ENCODE measurements at places on chromosomes 1 and 21. TPM values are rescaled to one million over a fixed set of nuclear protein-coding genes. Genes with fewer than 3 reads are reported as not detected.
A peak's percentile ranks its signal among the peaks of the same experiment; 100 is the strongest.

- no peak for DNase-seq
These were observed 276.1 kb downstream of the RPS6KC1 start for GRCh38 chr1:213327017-213327667.

The MANEAL gene
- 9.9 TPM for total RNA-seq

The ASAP3 gene
- total RNA-seq: 95.1 TPM

The MROH9 gene
- not detected for total RNA-seq

- DNase-seq: no peak
These were observed 11.9 kb upstream of the TCP10L start for GRCh38 chr21:32597205-32597604.

The AMY1C gene
- total RNA-seq: not detected

- no peak for DNase-seq
These were observed 286.3 kb upstream of the SGIP1 start for GRCh38 chr1:66247415-66248208.

DNA sequence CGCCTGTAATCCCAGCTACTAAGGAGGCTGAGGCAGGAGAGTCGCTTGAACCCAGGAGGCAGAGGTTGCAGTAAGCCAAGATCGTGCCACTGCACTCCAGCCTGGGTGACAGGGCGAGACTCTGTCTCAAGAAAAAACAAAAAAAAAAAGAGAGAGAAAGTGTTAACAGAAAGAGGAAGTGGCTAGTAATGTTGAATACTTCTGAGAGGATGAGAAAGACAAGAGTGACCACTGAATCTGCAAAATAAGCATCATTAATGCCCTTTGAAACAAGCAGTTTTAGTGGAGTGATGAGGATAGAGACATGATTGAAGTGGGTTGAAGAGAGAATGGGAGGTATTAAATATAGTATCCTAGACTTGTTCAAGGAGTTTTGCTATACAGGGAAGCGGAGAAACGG is 11.7 kb downstream of the MPZ start:
- no peak for DNase-seq

- DNase-seq: no peak
These were observed 1.5 kb upstream of the SYDE2 start for GRCh38 chr1:85202092-85202863.

DNA sequence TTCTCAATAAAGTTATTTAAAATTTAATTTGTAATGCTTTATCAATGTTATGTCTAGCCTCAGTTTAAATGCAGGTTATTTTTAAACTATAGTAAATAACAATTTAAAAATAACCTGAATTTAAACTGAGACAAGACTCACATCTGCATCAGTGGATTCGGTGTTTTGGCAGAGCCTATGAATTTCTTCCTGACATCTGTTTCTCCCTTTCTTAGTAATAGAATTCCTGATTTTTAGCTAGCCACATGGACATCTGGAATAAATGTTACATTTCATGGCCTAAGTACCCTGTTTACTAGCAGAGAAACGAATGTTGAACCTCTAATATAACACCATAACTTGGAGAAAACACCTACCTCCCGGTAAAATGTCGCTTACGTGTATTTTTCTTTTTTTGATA is 1141.6 kb upstream of the ADGRL2 start:
- no peak for DNase-seq

- DNase-seq: no peak
These were observed 1857.4 kb downstream of the NCAM2 start for GRCh38 chr21:22855581-22855980.

DNA sequence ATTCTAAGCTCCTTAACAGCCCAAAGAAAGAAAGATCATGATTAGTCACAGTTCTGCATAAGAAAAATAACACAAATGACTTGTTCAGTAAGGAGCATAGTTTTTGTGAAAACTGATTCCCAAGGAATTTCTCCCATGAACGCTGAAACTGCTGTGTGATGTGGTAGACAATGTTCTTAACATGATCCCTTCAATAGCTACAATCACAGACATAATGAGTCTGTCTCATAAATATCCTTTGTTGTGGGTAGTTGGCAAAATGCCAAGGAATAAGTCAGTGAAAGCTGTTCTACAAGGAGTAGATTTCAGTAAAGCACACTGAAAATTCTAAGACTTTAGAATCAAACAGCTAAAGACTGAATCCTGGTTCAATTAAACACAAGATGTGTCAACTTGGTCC is 404.8 kb downstream of the HLX start:
- no peak for DNase-seq

DNA sequence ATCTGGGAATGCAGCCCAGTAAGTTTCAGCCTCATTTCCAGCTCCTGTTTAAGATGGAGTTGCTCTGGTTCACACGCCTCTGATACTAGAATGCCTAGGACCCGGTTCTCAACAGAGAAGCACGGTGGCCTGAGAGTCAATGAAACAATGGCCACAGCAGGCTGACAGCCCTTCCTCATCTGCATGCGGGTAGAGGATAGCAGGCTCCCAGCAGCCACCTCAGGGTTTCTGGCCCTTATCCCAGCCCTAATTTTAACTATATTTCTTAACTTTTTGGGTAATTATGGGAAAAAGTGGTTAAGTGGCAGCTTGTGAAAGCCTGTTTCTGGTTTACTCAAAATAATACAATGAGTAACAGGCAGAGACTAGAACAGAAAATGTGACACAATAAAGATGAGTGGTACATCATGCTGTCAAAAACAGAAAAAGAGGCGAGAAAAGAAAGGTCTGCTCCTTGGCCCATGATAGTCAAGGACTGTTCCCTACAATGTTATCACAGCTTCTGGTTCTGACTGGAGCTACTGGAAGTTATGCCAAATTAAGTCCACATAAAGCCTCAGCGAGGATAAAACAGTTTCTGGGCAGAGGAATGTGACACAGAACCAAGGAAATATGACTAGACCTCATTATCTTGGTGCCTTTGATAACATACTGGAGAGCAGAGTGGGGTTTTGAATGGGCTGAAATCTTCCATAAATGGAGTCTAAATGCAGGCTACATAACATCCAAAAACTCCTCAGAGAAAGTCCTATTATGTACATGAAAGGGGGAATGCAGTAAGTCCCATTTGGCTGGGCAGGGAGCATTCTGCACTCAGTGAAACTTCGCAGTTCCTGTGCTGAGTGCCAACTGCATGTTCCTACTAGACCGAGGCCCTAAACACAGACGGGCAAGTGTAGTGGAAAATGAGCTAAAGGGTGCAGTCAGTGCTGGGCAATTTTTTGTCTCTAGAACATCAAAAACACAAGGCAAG is 92.1 kb downstream of the NIBAN1 start:
- peak; percentile 35 for DNase-seq

DNA sequence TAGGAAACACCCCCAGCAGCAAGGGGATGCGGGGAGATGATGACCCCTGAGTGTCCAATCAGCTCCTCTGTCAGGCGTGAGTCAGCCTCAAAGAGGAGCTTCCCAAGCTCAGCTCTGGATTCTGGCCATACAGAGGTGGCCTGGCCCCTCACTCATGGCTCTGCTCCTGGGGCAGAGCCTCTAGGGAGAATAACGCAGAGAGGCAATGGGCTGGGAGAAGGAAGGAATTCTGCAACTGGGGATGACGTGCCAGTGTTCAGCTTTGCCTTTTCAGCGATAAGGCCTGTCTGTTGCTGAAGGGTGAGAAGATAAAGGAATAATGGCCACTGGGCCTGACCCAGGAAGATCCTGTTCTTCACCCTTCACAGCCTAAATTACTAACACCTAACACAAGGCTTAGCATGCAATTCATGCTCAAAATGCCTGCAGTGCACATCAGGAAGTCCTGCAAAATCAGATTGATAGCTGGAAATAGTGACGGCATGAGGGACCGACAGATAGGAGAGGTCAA is 92.2 kb downstream of the TBX19 start:
- DNase-seq: no peak

GRCh38 chr1:102879439-102879993 is 228.8 kb downstream of the COL11A1 start:
- DNase-seq: no peak

The CAMK2N1 gene
- 0.92 TPM for total RNA-seq

The FAM110D gene
- total RNA-seq: 1.00 TPM

- DNase-seq: no peak
These were observed 131.5 kb downstream of the DHRS3 start for GRCh38 chr1:12486401-12487005.

The LSM10 gene
- 14.4 TPM for total RNA-seq

The CRNN gene
- total RNA-seq: not detected

- no peak for DNase-seq
These were observed 5.1 kb downstream of the ZNF362 start for GRCh38 chr1:33261344-33261743.

GRCh38 chr1:199959033-199959774 is 68.3 kb upstream of the NR5A2 start:
- DNase-seq: no peak

- no peak for DNase-seq
These were observed 270.5 kb downstream of the RRAGC start for GRCh38 chr1:38589036-38589435.

The CAMK1G gene
- total RNA-seq: 0.63 TPM

The SLC30A10 gene
- 0.15 TPM for total RNA-seq

DNA sequence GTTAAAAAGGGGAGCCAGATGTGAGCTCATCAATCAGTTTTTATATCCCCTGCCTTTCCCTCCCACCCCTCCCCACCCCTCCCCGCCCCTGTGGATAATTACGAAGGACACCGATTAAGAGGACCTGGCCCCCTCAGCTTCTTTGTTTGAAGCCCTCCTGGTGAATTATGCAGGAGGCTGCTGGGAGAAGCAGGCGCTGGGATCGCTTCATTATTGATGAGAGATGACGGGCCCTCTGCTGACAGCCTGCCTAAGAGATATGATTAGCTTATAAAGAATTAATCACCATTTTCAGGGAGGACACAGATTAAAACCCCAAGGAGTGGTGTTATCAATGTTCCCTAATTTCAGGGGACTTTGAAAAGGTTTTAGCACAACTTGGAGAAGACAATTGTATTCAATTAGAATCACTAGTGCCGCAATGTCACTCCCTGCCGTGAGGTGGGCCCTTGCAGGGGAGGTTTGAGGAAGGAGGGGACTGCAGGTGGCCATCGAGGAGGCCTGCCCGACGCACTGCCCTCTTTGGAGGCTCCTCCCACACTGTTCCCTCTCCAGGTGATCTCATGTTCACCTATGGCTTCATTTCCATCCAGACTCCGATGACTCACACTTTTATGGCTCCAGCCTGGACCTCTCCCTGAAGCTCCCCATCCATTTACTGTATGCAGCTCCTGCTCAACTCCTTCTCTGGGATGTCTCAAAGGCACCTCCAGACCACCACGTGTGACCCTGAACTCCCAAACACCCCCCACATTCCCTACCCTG is 67.0 kb upstream of the KLHDC7A start:
- no peak for DNase-seq

The TNN gene
- total RNA-seq: 0.31 TPM

GRCh38 chr1:233333086-233333485 is 5.6 kb downstream of the MAP3K21 start:
- no peak for DNase-seq

DNA sequence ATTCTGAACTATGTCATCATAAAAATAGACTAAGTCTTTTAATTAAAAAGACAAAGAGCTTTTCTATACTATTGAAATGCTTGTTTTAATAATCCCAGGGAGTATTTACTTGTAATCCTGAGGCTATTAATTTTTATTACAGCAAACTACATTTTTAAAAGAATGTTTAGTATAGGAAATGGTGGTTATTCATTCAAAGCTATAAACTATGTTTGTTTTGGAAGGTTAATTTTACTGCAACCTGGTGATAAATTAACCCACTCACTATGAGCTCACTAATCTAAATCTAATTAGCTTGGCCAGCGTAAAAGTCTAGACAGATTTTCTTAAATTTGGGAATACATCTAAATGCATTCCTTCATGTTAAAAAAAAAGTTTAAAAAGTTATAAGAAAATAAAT is 13.8 kb upstream of the EYA3 start:
- DNase-seq: no peak

DNA sequence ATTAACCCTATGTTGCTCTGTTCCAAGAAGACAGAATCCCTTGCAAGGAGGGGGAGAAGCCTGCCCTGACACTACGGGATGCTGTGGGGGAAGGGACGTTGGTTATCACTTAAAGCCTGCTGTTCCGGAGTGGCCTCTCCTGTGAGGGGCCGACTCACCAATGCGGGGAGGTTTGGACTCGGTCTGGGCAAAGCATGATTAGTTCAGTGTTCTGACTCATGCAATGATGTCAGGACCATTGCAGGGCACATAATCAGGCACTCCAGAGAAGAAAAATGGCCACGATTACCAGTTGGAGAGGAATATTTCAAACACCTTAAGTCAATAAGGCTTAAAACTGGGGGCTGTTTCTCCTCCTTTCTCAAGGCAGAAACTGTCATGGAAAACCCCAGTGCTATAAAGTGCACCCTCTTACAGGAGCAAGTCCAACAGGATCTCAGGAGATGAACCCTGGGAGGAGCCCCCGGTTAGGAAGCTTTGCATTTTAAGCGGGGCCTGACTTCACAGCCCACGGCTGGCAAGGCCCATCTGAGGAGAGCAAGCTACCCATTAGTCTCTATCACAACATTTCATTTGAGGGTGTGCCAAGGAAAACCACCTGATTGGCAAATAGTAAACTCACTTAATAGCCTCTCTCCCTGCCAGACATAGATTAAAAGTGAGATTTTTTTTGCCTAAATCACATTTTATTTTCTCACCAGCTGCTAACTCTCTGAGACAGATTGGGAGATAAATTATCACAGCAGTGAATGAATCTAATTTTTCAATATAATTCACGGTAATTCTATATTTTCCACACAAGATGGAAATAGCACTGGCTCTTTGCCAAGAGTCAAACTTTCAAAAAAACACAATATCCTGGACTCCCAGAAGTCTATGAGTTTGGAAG is 202.5 kb downstream of the C1orf94 start:
- DNase-seq: no peak

The PLEKHG5 gene
- total RNA-seq: 27.4 TPM

GRCh38 chr21:21039624-21040170 is 41.5 kb downstream of the NCAM2 start:
- no peak for DNase-seq

The SAMD13 gene
- 3.1 TPM for total RNA-seq

DNA sequence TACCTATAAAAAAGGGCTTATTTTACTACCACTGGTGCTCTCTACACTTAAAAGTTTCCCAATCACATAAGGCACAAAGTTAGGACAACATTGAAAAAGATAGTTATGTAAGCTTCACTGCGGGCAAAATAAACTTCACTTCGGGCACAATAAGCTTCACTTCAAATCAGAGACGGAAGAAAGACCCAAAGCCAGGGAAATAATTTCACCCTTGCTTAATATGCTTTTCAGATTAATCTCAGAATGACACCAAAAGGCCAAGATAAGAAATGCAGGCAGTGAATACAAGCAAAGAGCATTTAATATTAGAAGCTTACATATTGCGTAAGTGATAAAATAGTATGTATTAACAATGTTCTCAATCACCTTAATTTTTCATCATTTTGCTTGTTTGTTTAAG is 444.2 kb downstream of the SETD4 start:
- no peak for DNase-seq

DNA sequence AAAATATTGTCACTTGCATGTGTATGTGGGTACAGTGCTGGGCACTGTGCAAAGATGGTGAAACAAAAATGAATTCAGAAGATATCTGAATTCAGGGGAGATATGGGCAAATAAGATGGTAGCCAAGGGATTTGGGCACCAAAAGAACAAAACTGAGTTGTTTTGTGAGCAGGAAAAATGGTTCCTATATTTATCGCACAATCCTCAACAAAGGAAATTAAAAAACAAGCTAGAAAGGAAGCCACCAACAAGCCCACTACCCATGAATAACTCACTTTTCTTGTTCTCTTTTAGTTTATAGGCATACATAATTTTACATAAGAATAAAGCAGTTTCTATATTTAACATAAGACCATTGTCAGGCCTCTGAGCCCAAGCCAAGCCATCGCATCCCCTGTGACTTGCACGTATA is 40.7 kb upstream of the VASH2 start:
- DNase-seq: no peak

- no peak for DNase-seq
These were observed at the start of gene S100A7 for GRCh38 chr1:153460551-153460950. Gene S100A7, minus strand, starts transcription at chr1:153460651. Its CDS starts 1,638 bp downstream, at chr1:153459013.

GRCh38 chr1:46491443-46492268 is 2.0 kb downstream of the DMBX1 start:
- no peak for DNase-seq

Data from H7 (cell line).